Cardiac muscle cell (in vitro differentiated cells and primary cell): ENCODE measurements at places on chromosomes 1 and 21. TPM values are rescaled to one million over a fixed set of nuclear protein-coding genes. Genes with fewer than 3 reads are reported as not detected.

The PPT1 gene
- 16.5 and 18.5 TPM in 2 replicates for total RNA-seq

The RAB42 gene
- total RNA-seq = 11.7 and 12.5 TPM in 2 replicates

- peak; percentile 60 for DNase-seq
These were observed at the start of gene FABP3 for GRCh38 chr1:31373056-31373896. FABP3 (minus strand) TSS chr1:31373076; CDS start chr1:31373014, 62 bp downstream.

The KCNJ15 gene
- total RNA-seq = not detected in 2 replicates

- peak; percentile 66 for DNase-seq
These were observed 262.0 kb downstream of the HMCN1 start for GRCh38 chr1:185996211-185996610.

- peak; percentile 11 for DNase-seq
These were observed 104.1 kb downstream of the NTNG1 start for GRCh38 chr1:107244709-107245500.

DNA sequence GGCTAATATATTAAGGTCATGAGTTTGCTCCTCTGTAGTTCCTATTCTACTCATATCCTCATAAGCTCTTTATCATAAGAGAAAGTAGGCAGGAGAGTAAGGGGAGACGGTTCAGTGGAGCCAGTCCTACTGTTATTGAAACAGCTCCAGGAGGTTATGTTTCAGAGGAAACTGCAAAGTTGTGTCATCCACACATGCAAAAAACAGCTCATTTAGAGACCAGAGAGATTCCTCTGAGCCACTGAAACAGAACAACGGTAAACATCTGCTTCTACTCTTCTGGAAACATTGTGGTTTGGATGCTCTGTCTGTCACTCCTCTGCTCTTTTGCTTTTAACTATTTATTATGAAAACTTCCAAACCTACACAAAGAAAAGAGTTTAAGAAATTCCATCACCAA is 66.3 kb upstream of the PPP2R5A start:
- no peak for DNase-seq

GRCh38 chr1:47399138-47399845 is 16.8 kb upstream of the FOXE3 start:
- DNase-seq = no peak
